Psoas muscle (tissue), 8 donors: ENCODE measurements at places on chromosomes 7 and 10. TPM values are rescaled to one million over a fixed set of nuclear protein-coding genes. Genes with fewer than 3 reads are reported as not detected.

The MAT1A gene
- polyA plus RNA-seq, result not detected

The GALNT17 gene
- polyA plus RNA-seq, result 0.28 TPM

The DMBT1 gene
- 0.03 TPM for polyA plus RNA-seq

The RBP4 gene
- 13.6 TPM for polyA plus RNA-seq

The RHOBTB1 gene
- 28.4 TPM for polyA plus RNA-seq

The CTAGE4 gene
- polyA plus RNA-seq, result 0.03 TPM

The APBB1IP gene
- 0.81 TPM for polyA plus RNA-seq

The SERPINE1 gene
- polyA plus RNA-seq, result 5.9 TPM

The SPDYE8 gene
- not detected for polyA plus RNA-seq

The CALML5 gene
- polyA plus RNA-seq, result not detected

The HMX3 gene
- not detected for polyA plus RNA-seq

The HOXA6 gene
- 1.5 TPM for polyA plus RNA-seq

The SLC13A1 gene
- polyA plus RNA-seq, result not detected

The PKD2L1 gene
- not detected for polyA plus RNA-seq

The SUPV3L1 gene
- 53.4 TPM for polyA plus RNA-seq

The SEMA3A gene
- 0.14 TPM for polyA plus RNA-seq
